Glutamatergic neuron (in vitro differentiated cells): ENCODE measurements at places on chromosomes 11 and 22.
A peak's percentile ranks its signal among the peaks of the same experiment; 100 is the strongest.

GRCh38 chr11:96906476-96906875 is 516.7 kb downstream of the JRKL start:
- no peak for DNase-seq

DNA sequence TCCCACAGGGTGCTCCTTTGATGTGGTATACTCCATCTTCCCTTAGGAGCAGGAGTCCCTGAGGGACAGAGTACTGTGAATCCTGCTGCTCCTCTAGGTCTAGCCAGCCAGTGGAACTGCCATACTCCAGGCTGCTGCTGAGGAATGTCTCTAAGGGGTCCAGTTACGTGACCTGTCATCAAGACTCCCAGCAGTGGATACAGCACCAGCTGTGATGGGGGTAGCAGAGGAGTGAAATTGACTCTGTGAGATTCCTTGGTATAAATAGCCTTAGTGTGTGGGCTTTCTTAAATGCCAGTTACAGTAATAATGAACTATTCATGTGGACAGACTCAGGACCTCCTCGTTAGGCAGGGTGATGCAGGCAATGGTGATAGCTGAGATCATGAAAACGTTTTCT is 140.4 kb upstream of the LUZP2 start:
- no peak for DNase-seq

GRCh38 chr11:72083414-72083813 is 2.8 kb downstream of the LRRC51 start:
- DNase-seq = no peak

DNA sequence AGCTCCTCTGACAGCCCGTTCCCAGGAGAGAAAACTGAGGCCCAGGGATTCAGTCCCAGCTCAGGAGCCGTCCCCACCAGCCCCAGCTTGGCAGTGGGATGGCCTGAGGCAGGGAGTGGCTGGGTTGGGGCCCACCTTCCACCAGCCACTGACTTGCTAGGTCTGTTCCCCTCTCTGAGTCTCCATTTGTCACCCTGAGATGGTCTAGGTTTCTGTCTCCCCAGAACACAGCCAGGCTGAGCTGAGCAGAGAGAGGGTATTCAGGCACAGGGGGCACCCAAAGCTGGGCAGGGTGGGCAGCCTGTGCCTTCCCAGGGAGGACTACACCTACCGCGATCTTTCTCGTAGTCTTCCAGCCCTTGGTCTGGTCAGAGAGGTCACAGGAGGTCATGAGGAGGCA is 95.7 kb downstream of the PDE2A start:
- DNase-seq = no peak

DNA sequence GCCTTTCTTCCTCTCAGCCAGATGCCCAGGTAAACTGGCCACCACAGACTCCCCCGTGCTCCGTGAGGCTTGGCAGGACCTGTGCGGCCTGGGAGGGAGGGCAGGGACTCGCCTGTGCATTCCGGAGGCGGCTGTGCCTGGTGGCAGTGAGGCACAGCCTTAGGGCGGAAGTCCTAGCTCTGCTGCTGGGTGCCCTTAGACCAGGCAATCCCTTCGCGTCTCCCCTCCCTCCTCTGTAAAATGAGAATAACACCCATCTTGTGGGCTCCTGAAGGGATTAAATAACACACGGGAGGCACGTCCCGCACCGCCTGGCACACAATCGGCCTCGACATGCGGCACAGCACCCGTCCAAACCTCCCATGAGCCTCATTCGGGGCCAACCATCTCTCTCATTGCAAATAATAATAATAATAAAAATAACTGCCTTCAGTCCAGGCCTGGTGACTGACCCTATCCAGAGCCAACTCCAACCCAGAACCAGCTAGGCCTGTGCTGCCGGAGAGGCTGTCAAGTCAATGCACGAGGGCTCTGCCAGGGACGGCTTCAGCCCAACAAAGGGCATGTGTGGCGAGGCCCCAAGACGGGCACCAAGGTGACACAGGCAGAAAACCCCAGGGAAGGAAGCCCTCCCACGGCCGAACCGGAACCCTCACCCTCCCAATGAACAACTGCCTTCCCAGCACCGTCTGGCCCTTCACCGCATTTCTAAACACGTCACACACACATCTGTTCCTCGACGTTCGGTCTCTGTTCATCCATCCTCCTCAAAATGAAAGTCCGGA is 8.2 kb downstream of the LTO1 start:
- no peak for DNase-seq

DNA sequence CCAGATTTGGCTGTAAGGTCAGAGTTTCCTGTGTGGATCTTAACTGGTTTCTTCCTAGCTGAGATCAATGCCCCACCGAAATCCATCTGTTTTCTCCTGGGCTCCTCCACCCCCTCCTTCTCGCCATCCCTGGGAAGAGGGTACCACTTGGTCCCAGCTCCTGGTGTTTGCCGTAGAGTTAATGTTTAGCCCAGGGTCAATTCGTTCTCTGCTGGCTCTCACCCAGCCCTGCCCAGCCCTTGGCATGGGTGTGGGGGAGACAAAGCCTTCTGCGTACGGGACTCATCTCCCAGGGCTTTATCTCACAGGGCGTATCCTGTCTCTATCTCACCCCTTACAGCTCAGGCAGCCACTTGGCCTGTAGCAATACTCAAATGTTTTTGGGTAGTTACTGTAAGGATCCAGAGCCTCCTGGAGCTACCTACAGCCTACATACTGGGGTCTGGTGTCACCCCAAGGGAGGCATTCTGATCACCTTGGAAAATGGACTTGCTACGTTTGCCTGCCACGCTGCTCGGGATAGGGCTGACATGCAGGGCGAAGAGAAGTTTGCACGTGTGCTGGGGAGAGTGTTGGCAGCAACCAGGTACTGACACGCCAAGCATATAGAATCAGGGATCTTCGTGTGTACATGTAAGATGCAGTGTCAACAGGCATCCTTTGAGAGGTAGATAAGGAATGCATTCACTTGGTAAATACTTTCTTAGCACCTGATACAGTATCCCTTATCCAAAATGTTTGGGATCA is 66.1 kb downstream of the SCN3B start:
- DNase-seq = no peak

DNA sequence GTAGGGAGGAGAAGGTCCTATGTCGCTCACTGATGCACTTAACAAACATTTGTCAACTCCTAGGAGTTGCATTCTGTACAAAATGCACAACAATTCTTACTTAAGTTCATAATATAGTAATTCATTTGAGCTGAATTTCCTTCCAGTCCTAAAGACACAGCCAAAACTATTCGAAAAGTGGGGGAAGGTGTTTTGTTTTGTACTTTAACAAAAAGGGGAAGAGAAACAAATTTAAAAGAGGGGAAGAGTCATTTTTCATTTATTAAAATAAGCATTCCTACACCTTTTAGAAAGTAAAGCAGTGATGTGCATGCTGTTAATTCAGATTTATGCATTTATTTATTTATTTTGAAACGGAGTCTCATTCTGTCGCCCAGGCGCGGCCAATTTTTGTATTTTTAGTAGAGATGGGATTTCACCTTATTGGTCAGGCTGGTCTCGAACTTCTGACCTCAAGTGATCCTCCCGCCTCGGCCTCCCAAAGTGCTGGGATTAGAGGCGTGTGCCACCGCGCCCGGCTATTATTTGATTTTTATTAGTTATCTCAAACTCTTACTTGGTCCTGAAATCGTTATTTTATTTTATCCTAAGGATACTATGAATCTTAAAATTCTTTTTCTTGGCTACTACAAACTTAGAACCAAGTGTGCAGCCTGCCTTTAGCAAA is 1.1 kb upstream of the FANCF start:
- DNase-seq = no peak

DNA sequence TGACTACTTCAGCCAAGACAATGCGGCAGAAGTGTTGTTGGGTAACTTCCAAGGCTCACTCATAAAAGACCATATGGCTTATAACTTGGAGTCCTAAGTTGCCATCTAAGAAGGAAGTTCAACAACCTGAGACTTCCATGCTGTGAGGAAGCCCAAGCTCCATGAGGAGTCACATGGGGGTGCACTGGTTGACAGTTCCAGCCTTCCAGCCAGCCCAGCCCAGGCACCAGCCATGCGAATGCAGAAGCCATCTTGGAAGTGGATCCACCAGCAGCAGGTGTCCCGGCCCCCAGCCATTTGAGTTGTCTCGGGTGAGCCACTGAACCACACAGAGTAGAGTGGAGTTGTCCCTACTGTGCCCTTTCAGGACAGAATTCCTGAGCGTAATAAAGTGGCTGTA is 32.8 kb upstream of the WNT7B start:
- DNase-seq = no peak

DNA sequence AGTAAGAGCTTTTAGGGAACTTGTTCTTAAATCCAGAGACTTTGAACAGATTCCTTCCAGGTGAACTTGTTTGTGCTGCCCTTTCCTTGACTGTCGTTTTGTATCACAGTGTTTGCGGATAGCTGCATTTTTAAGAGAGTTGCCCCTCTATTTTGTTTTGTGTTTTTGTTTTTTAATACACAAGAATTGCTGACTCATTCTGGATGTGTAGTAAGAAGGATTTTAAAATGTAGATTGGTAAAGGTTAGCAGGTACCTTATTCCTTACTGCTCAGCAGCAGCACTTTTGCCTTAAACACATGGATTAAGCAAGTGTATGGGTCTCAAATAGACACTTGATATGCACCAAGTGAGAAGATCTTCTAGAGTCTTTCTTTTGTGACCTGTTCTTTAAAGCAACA is 8.9 kb upstream of the APOA5 start:
- DNase-seq = no peak

- no peak for DNase-seq
Observed at GRCh38 chr11:1514336-1515061, 27.9 kb upstream of the MOB2 start.

- no peak for DNase-seq
Observed at GRCh38 chr11:115391598-115391997, 112.6 kb downstream of the CADM1 start.

- no peak for DNase-seq
Observed at GRCh38 chr11:108501396-108501795, 3.2 kb upstream of the POGLUT3 start.

- no peak for DNase-seq
Observed at GRCh38 chr11:133582326-133582725, 50.0 kb upstream of the OPCML start.

DNA sequence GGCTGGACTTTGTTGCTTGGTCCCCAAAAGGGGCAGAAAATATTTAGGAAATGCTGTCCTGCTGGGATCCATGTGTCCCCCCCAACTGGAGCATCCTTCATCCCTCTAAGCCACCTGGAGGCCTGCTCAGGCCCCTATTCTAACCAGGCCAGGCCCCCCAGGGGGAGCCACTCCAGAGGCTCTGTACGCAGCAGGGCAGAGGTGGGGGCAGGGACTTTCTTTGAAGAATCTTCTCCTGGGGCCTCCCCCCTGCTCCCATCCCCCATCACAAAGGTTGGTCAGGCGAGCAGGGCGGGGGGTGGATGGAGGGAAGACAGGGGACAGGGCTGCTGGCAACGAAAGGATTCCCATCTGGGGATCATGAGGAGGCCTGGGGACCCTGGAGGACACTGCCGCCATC is 170.8 kb downstream of the MN1 start:
- no peak for DNase-seq

GRCh38 chr11:66950112-66950535 is 8.1 kb downstream of the PC start:
- DNase-seq = peak; percentile 56

- DNase-seq = no peak
Observed at GRCh38 chr11:104338186-104338585, 174.2 kb upstream of the PDGFD start.

DNA sequence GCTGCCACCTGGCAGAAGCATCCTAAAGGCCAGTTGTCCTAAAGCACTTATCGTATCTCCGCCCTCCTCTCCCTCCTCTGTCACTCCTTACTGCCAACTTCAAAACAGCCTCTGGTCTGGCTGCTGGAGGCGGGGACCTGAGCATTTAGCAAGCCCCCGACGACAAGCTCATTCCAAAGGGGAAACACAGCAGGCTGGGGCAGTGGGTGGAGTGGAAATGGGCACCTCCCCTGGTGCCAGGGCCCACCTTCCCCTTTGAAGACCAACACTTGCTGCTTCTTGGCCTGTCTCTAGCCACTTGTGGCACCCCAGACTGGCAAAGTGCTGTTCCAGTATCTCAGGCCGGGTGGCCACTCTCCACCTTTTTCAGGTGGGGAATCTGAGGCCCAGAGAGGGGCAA is 3.6 kb downstream of the MAP3K11 start:
- no peak for DNase-seq

GRCh38 chr11:68002938-68003845 is 705 bp downstream of the UNC93B1 start:
- peak; percentile 45 for DNase-seq

DNA sequence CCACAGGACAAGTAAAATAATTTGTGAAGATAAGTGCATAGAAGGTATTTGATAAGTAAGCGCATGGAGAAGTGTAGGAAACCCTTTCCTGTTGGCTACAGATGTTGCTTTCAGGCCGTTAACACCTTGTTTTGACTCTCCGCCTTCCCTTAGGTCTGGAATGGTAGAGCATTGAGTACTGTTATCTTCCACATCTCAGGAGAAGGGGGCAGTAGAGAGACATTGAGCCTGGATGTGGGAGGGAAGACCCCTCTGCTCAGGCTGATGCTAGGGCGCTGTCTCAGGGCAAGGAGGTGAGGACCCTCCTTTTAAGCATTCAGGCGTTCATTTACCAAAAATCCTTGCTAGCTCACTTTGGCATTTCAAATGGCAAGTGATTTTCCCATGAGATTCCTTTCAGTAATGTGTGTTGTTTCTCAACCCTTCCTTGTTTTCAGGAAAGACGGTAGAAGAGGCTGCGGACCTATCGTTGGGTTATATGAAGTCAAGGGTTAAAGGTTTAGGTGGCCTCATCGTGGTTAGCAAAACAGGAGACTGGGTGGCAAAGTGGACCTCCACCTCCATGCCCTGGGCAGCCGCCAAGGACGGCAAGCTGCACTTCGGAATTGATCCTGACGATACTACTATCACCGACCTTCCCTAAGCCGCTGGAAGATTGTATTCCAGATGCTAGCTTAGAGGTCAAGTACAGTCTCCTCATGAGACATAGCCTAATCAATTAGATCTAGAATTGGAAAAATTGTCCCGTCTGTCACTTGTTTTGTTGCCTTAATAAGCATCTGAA is 27.0 kb upstream of the SCGB1A1 start:
- DNase-seq = no peak

DNA sequence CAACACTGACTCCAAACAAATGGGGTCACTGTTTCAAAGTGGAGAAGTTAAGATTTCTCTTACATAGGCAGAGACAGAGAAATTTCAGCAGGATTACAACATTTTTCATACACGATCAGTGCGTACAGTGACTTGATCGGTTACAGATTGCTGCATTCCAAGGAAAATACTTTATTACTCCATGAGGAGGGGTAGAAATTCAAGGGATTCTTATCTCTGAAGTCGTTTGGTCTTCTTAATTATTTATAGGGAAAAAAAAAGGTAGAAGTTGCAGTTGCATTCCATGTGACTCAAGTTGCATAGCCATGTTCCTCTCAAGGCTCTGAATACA is 10.7 kb upstream of the SMIM38 start:
- no peak for DNase-seq

GRCh38 chr11:19410032-19410431 is 169.3 kb upstream of the E2F8 start:
- no peak for DNase-seq

GRCh38 chr11:93842461-93842860 is 8.0 kb downstream of the VSTM5 start:
- no peak for DNase-seq
